Osteoblast (primary cell): ENCODE measurements at places on chromosomes 11 and 22. TPM values are rescaled to one million over a fixed set of nuclear protein-coding genes. Genes with fewer than 3 reads are reported as not detected.

DNA sequence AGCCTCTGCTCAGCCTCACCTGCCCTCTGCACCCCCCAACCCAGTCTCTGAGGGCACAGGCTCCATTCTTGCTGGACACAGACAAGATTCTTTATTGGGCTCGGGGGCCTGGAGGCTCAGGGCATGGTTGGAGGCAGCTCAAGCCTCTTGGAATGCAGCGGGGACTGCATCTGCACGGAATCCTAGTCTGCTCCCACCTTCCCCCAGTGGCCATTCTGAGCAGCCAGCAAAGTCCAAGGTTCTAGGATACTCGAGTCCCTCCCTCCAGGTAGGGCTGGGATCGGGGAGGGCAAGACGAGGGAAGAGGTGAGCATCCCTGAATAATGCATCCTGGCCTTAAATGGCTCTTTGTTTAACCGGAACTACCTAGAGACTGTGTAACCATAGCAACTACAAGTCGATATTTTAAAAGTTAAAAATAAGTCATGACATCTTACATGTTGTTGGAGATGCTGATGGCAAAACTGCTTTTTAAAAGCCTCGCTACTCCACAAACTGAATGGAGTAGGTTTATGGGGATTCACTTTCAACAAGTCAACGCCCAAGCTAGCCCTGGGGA lies 10.7 kb upstream of the IGSF22 start:
- DNase-seq, result no peak
- no peak overlapping the region for H3K27ac ChIP-seq
- no peaks in the 10 kb centered on the region for H3K4me1 ChIP-seq

- peak; percentile 100 for DNase-seq
- H3K27me3 ChIP-seq, result peaks cover 5% of the 10 kb centered on the region
- H3K36me3 ChIP-seq, result no peaks in the 10 kb centered on the region
- H3K4me3 ChIP-seq, result peak overlapping the region; percentile 49
- H3K27ac ChIP-seq, result peak overlapping the region; percentile 92
Observed at GRCh38 chr11:1863352-1864216, 10.7 kb downstream of the LSP1 start.

GRCh38 chr11:13008625-13009475 lies at the start of gene RASSF10:
Gene RASSF10 (plus strand): TSS chr11:13009316. CDS start chr11:13009577, 261 bp downstream.
- H3K4me1 ChIP-seq, result no peaks in the 10 kb centered on the region
- peak within 1 kb of the TSS; percentile 47 for H3K4me3 ChIP-seq
- no peaks in the 10 kb centered on the region for H3K36me3 ChIP-seq
- DNase-seq, result peak; percentile 85
- H3K27ac ChIP-seq, result no peak within 1 kb of the TSS

DNA sequence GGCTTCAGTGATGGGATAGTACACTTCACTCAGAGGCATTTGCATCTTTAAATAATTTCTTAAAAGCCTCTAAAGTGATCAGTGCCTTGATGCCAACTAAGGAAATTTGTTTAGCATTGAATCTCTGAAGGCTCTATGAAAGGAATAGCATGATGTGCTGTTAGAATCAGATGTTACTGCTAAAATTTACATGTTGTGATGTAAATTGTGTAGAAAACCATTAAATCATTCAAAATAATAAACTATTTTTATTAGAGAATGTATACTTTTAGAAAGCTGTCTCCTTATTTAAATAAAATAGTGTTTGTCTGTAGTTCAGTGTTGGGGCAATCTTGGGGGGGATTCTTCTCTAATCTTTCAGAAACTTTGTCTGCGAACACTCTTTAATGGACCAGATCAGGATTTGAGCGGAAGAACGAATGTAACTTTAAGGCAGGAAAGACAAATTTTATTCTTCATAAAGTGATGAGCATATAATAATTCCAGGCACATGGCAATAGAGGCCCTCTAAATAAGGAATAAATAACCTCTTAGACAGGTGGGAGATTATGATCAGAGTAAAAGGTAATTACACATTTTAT lies 4.6 kb downstream of the MALAT1 start:
- peak overlapping the region; percentile 86 for H3K4me3 ChIP-seq
- DNase-seq, result no peak
- H3K27ac ChIP-seq, result peak overlapping the region; percentile 95
- H3K36me3 ChIP-seq, result peaks cover 63% of the 10 kb centered on the region
- H3K4me1 ChIP-seq, result peaks cover 2% of the 10 kb centered on the region
- no peaks in the 10 kb centered on the region for H3K27me3 ChIP-seq

GRCh38 chr22:24433828-24434470 lies 6.5 kb downstream of the ADORA2A start:
- no peaks in the 10 kb centered on the region for H3K36me3 ChIP-seq
- H3K27ac ChIP-seq, result no peak overlapping the region
- H3K4me1 ChIP-seq, result peaks cover 32% of the 10 kb centered on the region

DNA sequence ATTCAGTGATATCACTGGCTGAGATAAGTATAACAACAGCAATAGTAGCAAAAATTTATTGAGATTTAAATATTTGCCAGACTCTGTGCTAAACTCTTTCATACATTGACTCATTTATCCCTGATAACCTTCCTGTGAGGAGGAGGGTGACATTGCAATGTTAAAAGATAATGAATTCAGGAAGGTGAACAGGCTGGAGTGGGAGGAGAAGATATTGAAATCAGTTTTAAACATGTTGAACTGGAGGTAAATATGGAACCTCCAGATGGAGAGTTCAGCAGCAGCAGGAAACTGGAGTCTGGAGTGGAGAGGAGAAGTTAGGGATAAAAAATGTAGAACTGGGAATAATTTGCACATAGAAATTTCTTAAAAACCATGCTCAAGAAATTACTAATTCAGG lies 142.0 kb upstream of the FAT3 start:
- DNase-seq, result no peak
- H3K36me3 ChIP-seq, result no peaks in the 10 kb centered on the region
- no peaks in the 10 kb centered on the region for H3K4me1 ChIP-seq
- H3K27me3 ChIP-seq, result no peaks in the 10 kb centered on the region
- no peak overlapping the region for H3K4me3 ChIP-seq

- no peak for DNase-seq
- H3K36me3 ChIP-seq, result no peaks in the 10 kb centered on the region
- H3K4me1 ChIP-seq, result no peaks in the 10 kb centered on the region
Observed at GRCh38 chr11:77233011-77233410, 68.5 kb downstream of the GDPD4 start.

DNA sequence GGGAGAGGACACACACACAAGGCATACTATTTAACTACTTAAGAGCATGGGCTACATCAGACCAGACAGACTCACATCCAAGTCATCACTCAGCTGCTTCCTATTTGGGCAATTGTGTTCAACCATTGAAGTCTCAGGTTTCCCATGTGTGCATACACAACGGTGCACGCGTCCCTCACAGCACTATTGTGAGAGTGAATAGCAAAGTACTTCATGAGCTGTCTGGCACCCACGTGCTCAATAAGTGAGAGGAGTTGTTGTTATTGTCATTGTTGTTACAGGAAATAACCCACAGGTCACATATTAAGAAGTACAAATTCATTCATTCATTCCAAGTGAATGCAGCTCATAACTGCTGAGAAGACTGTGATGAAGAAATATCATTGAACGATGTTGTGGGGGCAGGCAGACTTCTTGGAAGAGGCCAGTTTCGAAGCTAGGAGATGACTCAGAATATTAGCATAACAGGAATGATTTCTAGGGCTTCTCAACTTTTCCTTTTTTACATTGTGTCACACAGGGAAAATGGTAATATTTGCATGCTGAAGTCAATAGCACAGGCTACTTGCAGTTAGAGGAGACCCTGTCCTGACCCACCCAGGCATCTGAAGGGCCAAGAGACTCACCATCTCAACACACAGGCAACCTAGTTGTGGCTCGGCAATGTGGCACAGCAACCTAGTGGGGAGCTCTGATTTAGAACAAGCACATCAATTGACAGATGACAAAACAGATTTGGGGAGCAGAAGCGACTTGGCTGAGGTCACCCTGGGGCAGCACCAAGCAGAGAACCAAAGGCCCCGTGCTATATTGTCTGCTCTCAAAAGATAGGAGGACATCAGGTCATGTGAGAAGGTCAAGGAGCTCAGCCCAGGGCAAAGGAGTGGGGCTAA lies 606.0 kb downstream of the BUD13 start:
- H3K4me1 ChIP-seq, result no peaks in the 10 kb centered on the region
- H3K4me3 ChIP-seq, result no peak overlapping the region
- H3K27me3 ChIP-seq, result no peaks in the 10 kb centered on the region
- H3K36me3 ChIP-seq, result no peaks in the 10 kb centered on the region
- H3K27ac ChIP-seq, result no peak overlapping the region

GRCh38 chr11:30174265-30175020 lies 56.4 kb upstream of the FSHB start:
- no peaks in the 10 kb centered on the region for H3K4me1 ChIP-seq
- no peaks in the 10 kb centered on the region for H3K27me3 ChIP-seq
- no peak overlapping the region for H3K27ac ChIP-seq
- H3K36me3 ChIP-seq, result no peaks in the 10 kb centered on the region
- DNase-seq, result peak; percentile 50
- H3K4me3 ChIP-seq, result no peak overlapping the region

GRCh38 chr11:45704635-45705034 lies 39.2 kb upstream of the CHST1 start:
- H3K36me3 ChIP-seq, result no peaks in the 10 kb centered on the region
- no peak for DNase-seq
- no peak overlapping the region for H3K27ac ChIP-seq
- peaks cover 65% of the 10 kb centered on the region for H3K27me3 ChIP-seq

GRCh38 chr22:46517255-46517761 lies 20.1 kb downstream of the CELSR1 start:
- no peaks in the 10 kb centered on the region for H3K36me3 ChIP-seq
- H3K4me1 ChIP-seq, result peaks cover 13% of the 10 kb centered on the region
- DNase-seq, result peak; percentile 82
- H3K27me3 ChIP-seq, result no peaks in the 10 kb centered on the region

- H3K4me3 ChIP-seq, result peak overlapping the region; percentile 64
- peak; percentile 97 for DNase-seq
- H3K36me3 ChIP-seq, result peaks cover 22% of the 10 kb centered on the region
- H3K4me1 ChIP-seq, result peaks cover 34% of the 10 kb centered on the region
Observed at GRCh38 chr11:67276781-67277230, 10.5 kb downstream of the GRK2 start.

- peak overlapping the region; percentile 86 for H3K27ac ChIP-seq
- peak; percentile 87 for DNase-seq
- H3K4me3 ChIP-seq, result peak overlapping the region; percentile 89
- H3K27me3 ChIP-seq, result no peaks in the 10 kb centered on the region
- H3K4me1 ChIP-seq, result peaks cover 29% of the 10 kb centered on the region
- H3K36me3 ChIP-seq, result no peaks in the 10 kb centered on the region
Observed at GRCh38 chr22:30636226-30637077, 871 bp downstream of the SLC35E4 start.

- H3K4me3 ChIP-seq, result no peak overlapping the region
- peaks cover 3% of the 10 kb centered on the region for H3K27me3 ChIP-seq
- H3K27ac ChIP-seq, result no peak overlapping the region
- no peak for DNase-seq
- no peaks in the 10 kb centered on the region for H3K4me1 ChIP-seq
Observed at GRCh38 chr11:70915158-70915985, 337.0 kb downstream of the SHANK2 start.

GRCh38 chr11:17392872-17393271 lies 4.4 kb upstream of the KCNJ11 start:
- H3K4me1 ChIP-seq, result peaks cover 2% of the 10 kb centered on the region
- H3K27ac ChIP-seq, result no peak overlapping the region
- peaks cover 6% of the 10 kb centered on the region for H3K27me3 ChIP-seq

- peak overlapping the region; percentile 54 for H3K27ac ChIP-seq
- peak; percentile 100 for DNase-seq
- H3K4me1 ChIP-seq, result peaks cover 10% of the 10 kb centered on the region
- peak overlapping the region; percentile 42 for H3K4me3 ChIP-seq
Observed at GRCh38 chr11:2898366-2899079, 12.9 kb upstream of the CDKN1C start.

- no peaks in the 10 kb centered on the region for H3K4me1 ChIP-seq
- H3K27ac ChIP-seq, result no peak overlapping the region
- no peaks in the 10 kb centered on the region for H3K27me3 ChIP-seq
- H3K36me3 ChIP-seq, result no peaks in the 10 kb centered on the region
- H3K4me3 ChIP-seq, result no peak overlapping the region
Observed at GRCh38 chr11:119889728-119890280, 160.8 kb upstream of the NECTIN1 start.

GRCh38 chr11:129013737-129014475 lies 71.2 kb upstream of the TP53AIP1 start:
- H3K4me3 ChIP-seq, result no peak overlapping the region
- no peak overlapping the region for H3K27ac ChIP-seq
- no peaks in the 10 kb centered on the region for H3K27me3 ChIP-seq
- no peaks in the 10 kb centered on the region for H3K4me1 ChIP-seq
- no peaks in the 10 kb centered on the region for H3K36me3 ChIP-seq

- no peak overlapping the region for H3K4me3 ChIP-seq
- H3K36me3 ChIP-seq, result no peaks in the 10 kb centered on the region
- H3K4me1 ChIP-seq, result peaks cover 2% of the 10 kb centered on the region
- no peaks in the 10 kb centered on the region for H3K27me3 ChIP-seq
- no peak overlapping the region for H3K27ac ChIP-seq
- no peak for DNase-seq
Observed at GRCh38 chr22:25083056-25083806, 116.4 kb upstream of the CRYBB3 start.

DNA sequence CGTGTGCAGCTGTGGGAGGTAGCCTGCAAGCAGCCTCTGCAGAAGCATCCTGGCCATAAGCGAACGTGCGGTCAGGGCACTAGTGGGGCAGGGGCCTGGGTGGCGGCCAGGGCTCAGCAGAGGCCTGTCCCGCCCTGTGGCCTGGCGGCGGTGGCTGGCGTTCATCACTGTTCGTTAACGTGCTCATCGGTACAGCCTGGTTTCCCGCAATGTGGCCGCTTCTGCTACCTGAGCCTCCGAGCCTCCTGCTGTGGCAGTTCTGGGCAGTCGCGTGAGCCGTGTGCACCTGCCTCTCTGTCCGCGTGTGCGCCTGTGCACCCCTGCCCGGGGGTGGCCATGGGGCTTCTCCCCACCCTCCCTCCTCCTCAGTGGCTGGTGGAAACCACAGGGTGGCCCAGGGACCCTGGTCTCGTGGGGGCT lies 117.9 kb downstream of the KCNQ1OT1 start:
- H3K27me3 ChIP-seq, result no peaks in the 10 kb centered on the region
- no peak for DNase-seq

The ARRB1 gene
- total RNA-seq, result 14.5 and 19.4 TPM in 2 replicates

The TCN1 gene
- total RNA-seq, result not detected in 2 replicates

The KCNK7 gene
- total RNA-seq, result 0.29 TPM in 1 of 2 replicates, not detected in the other

The PRAME gene
- under 0.01 and 0.36 TPM in 2 replicates for total RNA-seq

The RIMBP3B gene
- 0.29 TPM in 1 of 2 replicates, not detected in the other for total RNA-seq

The GDPD5 gene
- total RNA-seq, result 13.4 and 14.1 TPM in 2 replicates

The HYOU1 gene
- 94.9 and 117 TPM in 2 replicates for total RNA-seq
